T-cell (primary cell): ENCODE measurements at places on chromosomes 4 and X.
A peak's percentile ranks its signal among the peaks of the same experiment; 100 is the strongest.

DNA sequence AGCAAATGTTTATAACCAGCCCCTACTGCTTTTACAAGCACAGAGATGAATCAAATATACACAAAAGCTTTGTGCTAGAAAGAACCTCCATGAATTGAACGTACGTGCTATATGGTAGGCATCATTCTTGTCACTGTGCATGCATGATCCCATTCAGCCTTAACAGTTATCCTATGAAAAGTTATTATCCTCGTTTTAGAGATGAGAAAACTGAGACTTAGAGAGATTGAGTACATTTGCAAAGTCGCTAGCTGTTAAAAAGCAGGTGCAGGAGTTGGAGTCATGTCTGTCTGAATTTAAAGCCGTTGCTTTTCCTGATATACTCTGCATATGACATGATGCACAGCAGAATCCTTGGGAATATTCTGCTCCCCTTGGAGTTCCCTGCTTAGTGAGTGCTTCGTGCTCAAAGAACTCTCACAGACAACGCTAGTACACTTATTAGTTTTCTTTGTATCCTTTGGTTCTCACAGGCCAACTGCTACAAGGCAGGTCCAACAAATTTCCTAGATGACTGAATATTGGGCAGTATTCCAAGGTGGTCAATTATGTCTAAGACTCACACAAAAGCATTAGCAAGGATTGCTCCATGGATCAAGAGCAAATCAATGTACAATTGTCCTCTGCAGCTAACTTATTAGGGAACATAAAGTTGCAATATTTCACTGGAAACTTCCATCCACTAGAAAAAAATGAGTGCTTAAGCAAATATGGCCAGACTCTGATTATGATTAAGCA lies 42.8 kb upstream of the TRIM2 start:
- no peak overlapping the region for H3K27ac ChIP-seq
- no peaks in the 10 kb centered on the region for H3K36me3 ChIP-seq
- H3K27me3 ChIP-seq: peaks cover 3% of the 10 kb centered on the region
- no peak overlapping the region for H3K4me3 ChIP-seq

DNA sequence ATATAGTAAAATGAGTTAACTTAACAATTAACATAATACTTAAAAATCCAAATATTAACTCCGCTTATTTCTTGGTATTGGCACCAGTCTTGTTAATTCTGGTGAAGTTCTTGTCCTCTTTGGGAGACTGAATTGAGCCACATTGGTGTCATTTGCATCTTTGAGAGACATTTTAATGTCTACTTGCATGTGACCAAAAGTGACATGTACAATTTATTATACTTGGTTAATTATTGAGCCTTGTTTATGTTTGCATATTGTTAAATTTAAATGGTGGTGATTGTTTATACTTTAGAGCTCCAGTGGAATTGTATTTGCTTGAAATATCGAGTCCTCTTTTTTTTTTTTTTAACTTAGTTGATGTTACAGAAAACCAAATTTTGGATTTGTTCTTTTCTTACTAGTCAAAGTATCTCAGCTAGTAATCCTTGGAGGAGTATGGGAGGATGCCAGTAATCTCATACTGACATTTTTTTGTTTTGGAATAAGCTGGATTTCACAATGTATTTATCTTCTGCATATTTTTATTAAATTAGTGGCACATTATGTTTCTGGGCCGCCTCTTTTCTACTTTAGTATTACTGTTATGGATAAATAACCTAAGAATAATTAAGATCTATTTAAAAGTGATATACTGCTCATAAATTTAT lies 3.9 kb downstream of the SPCS3 start:
- no peak for DNase-seq
- H3K4me3 ChIP-seq: no peak overlapping the region
- no peaks in the 10 kb centered on the region for H3K27me3 ChIP-seq
- peaks cover 6% of the 10 kb centered on the region for H3K4me1 ChIP-seq

GRCh38 chr4:41538017-41538733 lies at the start of gene LIMCH1:
Gene LIMCH1 (plus strand): TSS chr4:41538157. CDS start chr4:41605996, 67,839 bp downstream.
- H3K27ac ChIP-seq: no peak within 1 kb of the TSS
- no peaks in the 10 kb centered on the region for H3K36me3 ChIP-seq
- no peak within 1 kb of the TSS for H3K4me3 ChIP-seq
- DNase-seq: no peak

DNA sequence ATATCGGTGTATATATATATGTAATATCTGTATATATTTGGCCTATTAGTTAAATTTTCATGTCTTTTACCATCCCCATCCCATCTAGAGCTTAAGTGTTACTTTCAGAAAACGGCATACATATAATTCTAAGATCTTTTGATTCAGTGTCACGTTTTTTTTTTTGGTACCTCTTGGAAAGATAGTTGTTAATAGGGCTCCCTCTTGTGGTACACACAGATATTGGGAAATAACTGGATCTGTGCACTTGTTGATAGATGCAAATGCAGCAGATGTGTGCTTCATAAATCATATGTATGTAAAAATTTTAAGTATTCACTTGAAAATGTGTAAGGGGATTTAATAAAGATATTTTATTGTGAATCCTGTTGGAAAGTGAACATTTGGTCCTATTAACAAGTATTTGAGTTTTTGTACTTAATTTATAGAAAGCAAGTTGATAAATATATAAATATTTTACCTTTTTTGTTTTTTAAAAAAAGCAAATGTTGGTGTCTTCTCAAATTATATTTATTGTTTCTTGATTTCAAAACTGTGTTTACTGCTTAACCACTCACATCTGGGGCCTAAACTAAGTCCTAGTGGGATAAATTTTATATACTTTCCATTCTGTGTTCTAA lies 74.7 kb downstream of the PAQR3 start:
- H3K36me3 ChIP-seq: peaks cover 11% of the 10 kb centered on the region
- peak; percentile 2 for DNase-seq
- H3K27me3 ChIP-seq: no peaks in the 10 kb centered on the region
- H3K27ac ChIP-seq: no peak overlapping the region

GRCh38 chr4:114267976-114268375 lies 288.5 kb upstream of the ARSJ start:
- no peak overlapping the region for H3K4me3 ChIP-seq
- H3K36me3 ChIP-seq: no peaks in the 10 kb centered on the region
- no peaks in the 10 kb centered on the region for H3K4me1 ChIP-seq
- H3K27ac ChIP-seq: no peak overlapping the region

DNA sequence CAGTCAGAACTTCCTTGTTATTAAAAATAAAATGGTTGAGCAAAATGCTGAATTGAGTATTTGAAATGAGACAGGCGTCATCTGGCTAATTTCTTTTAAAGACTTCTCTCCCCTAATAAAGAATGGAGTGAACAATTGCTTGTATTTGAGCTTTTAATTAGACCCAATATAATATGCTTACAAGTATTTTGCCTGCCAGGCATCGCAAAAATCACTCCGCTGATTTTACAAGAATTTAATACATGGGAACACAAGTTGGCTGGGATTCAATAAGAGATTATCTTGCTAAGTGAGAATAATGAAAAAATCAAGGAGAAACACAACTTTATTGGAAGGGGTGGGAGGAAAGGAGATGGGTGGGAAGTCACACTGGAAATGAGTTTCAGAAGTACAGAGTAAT lies 52.3 kb downstream of the KLF3 start:
- H3K4me3 ChIP-seq: no peak overlapping the region
- no peaks in the 10 kb centered on the region for H3K27me3 ChIP-seq
- DNase-seq: no peak
- H3K27ac ChIP-seq: no peak overlapping the region
- H3K36me3 ChIP-seq: no peaks in the 10 kb centered on the region

GRCh38 chr4:182067828-182068227 lies 175.4 kb upstream of the TENM3 start:
- H3K27ac ChIP-seq: no peak overlapping the region
- H3K4me1 ChIP-seq: no peaks in the 10 kb centered on the region
- no peak overlapping the region for H3K4me3 ChIP-seq
- no peak for DNase-seq
- no peaks in the 10 kb centered on the region for H3K36me3 ChIP-seq

DNA sequence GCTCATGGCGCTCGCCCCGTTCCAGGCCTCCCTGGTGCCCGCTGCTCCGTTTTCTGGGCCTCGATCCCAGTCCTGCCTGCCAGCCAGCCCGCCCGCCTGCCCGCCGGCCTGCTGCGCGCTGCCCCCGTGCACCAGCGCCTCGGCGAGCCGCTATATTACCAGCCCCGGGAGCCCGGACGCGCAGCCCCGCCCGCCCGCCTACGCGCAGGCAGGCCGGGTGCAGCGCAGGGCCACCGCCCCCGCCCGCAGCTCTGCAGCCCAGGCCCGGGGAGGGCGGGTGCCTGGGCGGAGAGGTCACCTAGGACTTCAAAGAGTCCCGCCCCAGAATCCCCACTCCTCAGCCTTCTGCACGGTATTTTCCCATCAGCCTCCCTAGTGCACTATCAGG lies at the start of gene MAOB:
Gene MAOB (minus strand): TSS at position 157 of the 388 bp plus-strand sequence. CDS start 151 bp downstream, at position 6.
- peak; percentile 4 for DNase-seq
- H3K27ac ChIP-seq: no peak within 1 kb of the TSS
- no peaks in the 10 kb centered on the region for H3K36me3 ChIP-seq
- no peaks in the 10 kb centered on the region for H3K4me1 ChIP-seq
- peaks cover 13% of the 10 kb centered on the region for H3K27me3 ChIP-seq

GRCh38 chr4:187558391-187558790 lies 437.2 kb upstream of the ZFP42 start:
- H3K4me3 ChIP-seq: no peak overlapping the region
- no peaks in the 10 kb centered on the region for H3K4me1 ChIP-seq
- H3K27me3 ChIP-seq: no peaks in the 10 kb centered on the region
- H3K27ac ChIP-seq: no peak overlapping the region
- no peak for DNase-seq

GRCh38 chr4:83146841-83147240 lies 32.3 kb upstream of the PLAC8 start:
- no peaks in the 10 kb centered on the region for H3K36me3 ChIP-seq
- DNase-seq: no peak
- no peak overlapping the region for H3K27ac ChIP-seq

- peaks cover 3% of the 10 kb centered on the region for H3K36me3 ChIP-seq
- H3K27ac ChIP-seq: no peak overlapping the region
- no peak overlapping the region for H3K4me3 ChIP-seq
Measured at GRCh38 chrX:120205816-120206753, 44.5 kb upstream of the ZBTB33 start.

GRCh38 chr4:92885632-92886031 lies 581.9 kb downstream of the GRID2 start:
- H3K4me3 ChIP-seq: no peak overlapping the region
- no peak overlapping the region for H3K27ac ChIP-seq
- H3K36me3 ChIP-seq: no peaks in the 10 kb centered on the region
- no peaks in the 10 kb centered on the region for H3K4me1 ChIP-seq

- H3K27me3 ChIP-seq: no peaks in the 10 kb centered on the region
- no peaks in the 10 kb centered on the region for H3K4me1 ChIP-seq
- H3K27ac ChIP-seq: no peak overlapping the region
- H3K36me3 ChIP-seq: no peaks in the 10 kb centered on the region
- no peak for DNase-seq
- no peak overlapping the region for H3K4me3 ChIP-seq
Measured at GRCh38 chr4:10963958-10964703, 279.6 kb upstream of the CLNK start.

DNA sequence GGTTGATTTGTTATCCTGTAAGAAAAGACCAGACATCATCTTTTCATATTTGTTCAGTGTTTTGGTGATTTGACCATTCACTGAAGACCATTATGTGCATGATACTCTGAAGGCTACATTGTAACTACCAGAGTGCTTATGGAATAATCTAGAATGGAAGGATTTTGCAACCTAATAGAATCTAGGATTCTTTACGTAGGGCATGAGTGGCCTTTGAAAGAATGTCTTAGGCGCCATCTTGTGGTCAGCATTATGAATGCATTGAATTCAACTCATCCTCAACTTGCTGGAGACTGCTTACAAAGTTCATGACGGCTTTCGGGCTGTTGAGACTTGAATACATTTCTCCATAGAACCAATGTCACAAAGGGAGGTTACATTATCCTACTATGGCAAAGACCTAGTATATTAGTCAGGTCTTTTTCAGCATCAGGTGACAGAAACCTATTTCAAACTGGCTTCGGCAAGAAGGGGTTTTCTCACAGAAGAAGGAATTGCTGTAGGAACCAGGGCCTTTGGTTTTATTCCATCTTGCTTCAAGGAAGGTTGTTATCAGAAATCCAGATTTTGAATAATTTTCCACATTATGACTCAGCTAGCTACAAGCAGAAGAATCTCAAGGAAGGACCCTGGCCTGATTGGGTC lies 104.1 kb downstream of the GPAT3 start:
- no peak overlapping the region for H3K4me3 ChIP-seq
- peak; percentile 46 for DNase-seq
- no peak overlapping the region for H3K27ac ChIP-seq

DNA sequence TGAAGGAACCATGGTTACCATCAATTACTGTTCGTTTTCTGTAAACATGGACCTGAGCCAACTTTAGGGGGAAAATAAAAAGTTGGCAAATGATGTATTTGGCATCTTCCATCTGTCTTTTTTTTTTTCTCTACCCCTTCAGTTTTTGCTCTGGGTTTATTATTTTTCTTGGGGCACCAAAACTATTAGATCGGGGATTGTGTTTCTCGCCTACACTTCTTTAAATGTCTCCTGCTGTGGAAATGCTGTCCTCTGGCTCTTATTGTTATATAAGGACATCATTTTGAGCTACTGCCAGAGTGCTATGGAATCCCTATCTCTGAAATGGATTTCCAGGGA lies 234.0 kb upstream of the SLIT2 start:
- no peaks in the 10 kb centered on the region for H3K4me1 ChIP-seq
- no peaks in the 10 kb centered on the region for H3K27me3 ChIP-seq
- DNase-seq: no peak
- no peak overlapping the region for H3K27ac ChIP-seq
- H3K36me3 ChIP-seq: no peaks in the 10 kb centered on the region

DNA sequence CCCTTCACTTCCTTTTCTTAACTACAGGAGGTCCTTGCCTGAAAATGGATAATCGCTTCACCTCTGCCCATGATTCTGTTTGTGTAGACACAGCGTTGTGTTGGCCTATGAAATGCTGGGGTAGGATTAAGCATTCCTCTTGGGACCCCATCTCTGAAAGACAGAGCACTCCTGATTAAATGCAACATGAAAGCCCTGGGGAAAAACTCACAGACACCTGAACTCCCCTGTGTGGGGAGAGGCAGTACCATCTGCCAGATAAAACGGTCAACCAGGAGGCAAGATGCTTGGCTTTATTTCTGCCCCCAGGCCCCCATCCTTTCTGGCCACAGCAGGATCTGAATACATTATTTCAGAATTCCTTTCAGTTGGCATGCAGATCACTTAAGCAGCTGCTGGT lies 1.9 kb downstream of the LGI2 start:
- no peak overlapping the region for H3K27ac ChIP-seq
- no peaks in the 10 kb centered on the region for H3K36me3 ChIP-seq
- H3K27me3 ChIP-seq: peaks cover 13% of the 10 kb centered on the region
- H3K4me3 ChIP-seq: no peak overlapping the region

GRCh38 chr4:100633269-100633668 lies 115.4 kb upstream of the EMCN start:
- no peak overlapping the region for H3K4me3 ChIP-seq
- DNase-seq: no peak
- H3K4me1 ChIP-seq: no peaks in the 10 kb centered on the region
- H3K27me3 ChIP-seq: no peaks in the 10 kb centered on the region

DNA sequence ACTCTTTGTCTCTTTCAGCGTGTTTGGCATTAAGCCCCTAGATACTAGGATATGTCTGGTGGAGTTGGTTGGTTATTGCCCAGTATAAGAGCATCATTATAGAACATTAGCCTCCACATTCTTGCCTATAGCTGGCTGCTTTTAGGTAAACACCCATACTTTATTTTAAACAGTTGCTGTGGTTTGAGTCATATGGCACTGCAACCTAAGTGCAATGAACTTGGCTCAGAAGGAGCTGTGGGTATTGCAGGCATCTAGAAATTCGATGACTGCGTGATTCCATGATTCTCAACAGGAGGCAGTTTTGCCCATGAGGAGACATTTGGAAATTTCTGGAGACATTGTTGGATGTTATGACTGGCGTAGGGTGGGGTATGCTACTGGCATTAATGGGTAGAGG lies 49.5 kb downstream of the DCLK2 start:
- H3K36me3 ChIP-seq: no peaks in the 10 kb centered on the region
- H3K27ac ChIP-seq: no peak overlapping the region
- DNase-seq: no peak
- no peak overlapping the region for H3K4me3 ChIP-seq
- peaks cover 3% of the 10 kb centered on the region for H3K27me3 ChIP-seq
